Activated CD8-positive, alpha-beta T cell treated with anti-CD3 and anti-CD28 coated beads for 36 hours (primary cell): ENCODE measurements at places on chromosomes 4 and X.
A peak's percentile ranks its signal among the peaks of the same experiment; 100 is the strongest.

DNA sequence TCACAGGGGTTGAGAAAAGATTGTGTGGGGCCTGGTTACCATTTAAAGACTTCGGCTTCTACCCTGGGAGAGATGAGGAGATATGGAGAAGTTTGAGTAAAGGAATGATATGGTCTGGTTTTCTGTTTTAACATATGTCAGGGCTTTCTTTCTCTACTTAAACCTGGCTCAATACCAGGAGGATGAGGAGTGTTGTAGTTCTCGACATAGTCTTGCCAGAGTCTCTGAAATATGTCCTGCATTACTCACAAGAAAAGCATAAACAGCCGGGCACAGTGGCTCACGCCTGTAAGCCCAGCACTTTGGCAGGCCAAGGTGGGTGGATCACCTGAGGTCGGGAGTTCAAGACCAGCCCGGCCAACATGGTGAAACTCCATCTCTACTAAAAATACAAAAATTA lies 16.4 kb upstream of the ACE2 start:
- no peak for DNase-seq
- H3K4me3 ChIP-seq, result no peak overlapping the region
- no peak overlapping the region for H3K27ac ChIP-seq
- peaks cover 2% of the 10 kb centered on the region for H3K27me3 ChIP-seq
- no peaks in the 10 kb centered on the region for H3K4me1 ChIP-seq

GRCh38 chrX:109943092-109943739 lies 59.7 kb upstream of the TMEM164 start:
- no peak overlapping the region for H3K27ac ChIP-seq
- no peaks in the 10 kb centered on the region for H3K4me1 ChIP-seq
- no peak overlapping the region for H3K4me3 ChIP-seq
- no peaks in the 10 kb centered on the region for H3K27me3 ChIP-seq

DNA sequence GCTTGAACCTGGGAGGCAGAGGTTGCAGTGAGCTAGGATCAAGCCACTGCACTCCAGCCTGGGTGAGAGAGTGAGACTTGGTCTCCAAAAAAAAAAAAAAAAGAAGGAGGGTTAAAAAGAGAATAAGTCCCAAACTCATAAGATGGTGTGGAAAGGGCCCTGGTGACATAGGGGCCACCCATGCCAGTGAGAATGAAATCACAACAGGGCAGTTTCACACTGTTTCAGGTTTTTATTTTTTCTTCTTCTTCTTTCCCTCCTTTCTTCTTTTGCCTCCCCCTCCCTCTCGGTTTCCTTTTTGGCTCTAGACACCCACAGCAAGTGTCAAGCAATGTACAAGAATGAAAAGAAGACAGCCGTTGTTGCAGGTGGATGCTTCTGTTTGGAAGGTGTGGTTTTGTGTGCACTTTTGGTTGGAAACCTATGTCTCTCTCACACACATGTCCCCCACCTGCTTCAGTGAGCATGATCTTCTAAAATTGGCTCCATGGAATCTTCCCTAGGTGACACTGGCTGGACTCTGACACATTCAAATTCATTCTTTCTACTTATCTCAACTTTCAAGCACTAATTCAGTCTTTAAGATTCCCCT lies 14.4 kb upstream of the TLR8 start:
- H3K4me3 ChIP-seq, result no peak overlapping the region
- H3K27ac ChIP-seq, result no peak overlapping the region

GRCh38 chr4:100017637-100018310 lies 67.7 kb upstream of the H2AZ1 start:
- no peak overlapping the region for H3K27ac ChIP-seq
- peaks cover 1% of the 10 kb centered on the region for H3K36me3 ChIP-seq
- DNase-seq, result peak; percentile 3
- H3K4me3 ChIP-seq, result no peak overlapping the region
- H3K27me3 ChIP-seq, result peaks cover 7% of the 10 kb centered on the region
- peaks cover 6% of the 10 kb centered on the region for H3K4me1 ChIP-seq

GRCh38 chr4:65241257-65241997 lies 428.9 kb downstream of the EPHA5 start:
- H3K4me3 ChIP-seq, result no peak overlapping the region
- H3K4me1 ChIP-seq, result no peaks in the 10 kb centered on the region
- no peaks in the 10 kb centered on the region for H3K36me3 ChIP-seq
- no peak overlapping the region for H3K27ac ChIP-seq

DNA sequence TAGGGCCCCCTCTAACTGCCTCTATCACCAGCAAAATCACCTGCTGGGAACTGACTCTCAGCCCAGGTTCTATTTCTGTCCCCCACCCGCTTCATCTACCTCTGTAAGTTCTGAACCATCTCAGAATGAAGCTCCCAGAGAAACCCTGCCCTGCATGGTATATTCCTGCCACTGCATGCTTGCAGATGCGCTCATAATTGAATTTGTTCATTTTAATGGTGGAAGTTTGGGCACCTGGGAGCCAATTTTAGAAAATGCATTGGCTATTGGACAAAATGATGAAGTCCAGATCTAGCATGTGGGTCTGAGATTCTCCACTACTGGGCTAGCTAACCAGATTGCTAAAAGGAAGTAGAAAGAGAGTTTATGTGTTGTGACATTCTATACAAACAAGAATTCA lies 28.6 kb upstream of the SLC10A4 start:
- no peak overlapping the region for H3K27ac ChIP-seq
- no peak for DNase-seq
- H3K27me3 ChIP-seq, result peaks cover 4% of the 10 kb centered on the region
- H3K4me3 ChIP-seq, result no peak overlapping the region
- H3K36me3 ChIP-seq, result no peaks in the 10 kb centered on the region
- no peaks in the 10 kb centered on the region for H3K4me1 ChIP-seq

GRCh38 chr4:104826171-104826570 lies 320.5 kb upstream of the TET2 start:
- H3K36me3 ChIP-seq, result no peaks in the 10 kb centered on the region
- no peak overlapping the region for H3K27ac ChIP-seq
- H3K27me3 ChIP-seq, result peaks cover 4% of the 10 kb centered on the region
- H3K4me3 ChIP-seq, result no peak overlapping the region
- no peaks in the 10 kb centered on the region for H3K4me1 ChIP-seq

GRCh38 chr4:85774000-85774399 lies 299.1 kb downstream of the ARHGAP24 start:
- H3K27me3 ChIP-seq, result peaks cover 2% of the 10 kb centered on the region
- no peaks in the 10 kb centered on the region for H3K36me3 ChIP-seq
- DNase-seq, result no peak
- H3K27ac ChIP-seq, result no peak overlapping the region
- H3K4me3 ChIP-seq, result no peak overlapping the region
